ENCODE measurements at places on chromosomes 3 and 15. TPM values are rescaled to one million over a fixed set of nuclear protein-coding genes. Genes with fewer than 3 reads are reported as not detected.
A peak's percentile ranks its signal among the peaks of the same experiment; 100 is the strongest.

GRCh38 chr3:181930105-181930504 lies 218.4 kb downstream of the SOX2 start:
- no peak for DNase-seq

- no peak for DNase-seq
These were observed 78.5 kb downstream of the TRANK1 start for GRCh38 chr3:36866368-36866767.

- DNase-seq: peak; percentile 12
These were observed 115.9 kb upstream of the EPHA3 start for GRCh38 chr3:88991496-88991895.

GRCh38 chr15:77406846-77407245 lies 13.1 kb downstream of the PEAK1 start:
- no peak for DNase-seq

- no peak for DNase-seq
These were observed 5.1 kb downstream of the TRIM71 start for GRCh38 chr3:32822609-32823498.

DNA sequence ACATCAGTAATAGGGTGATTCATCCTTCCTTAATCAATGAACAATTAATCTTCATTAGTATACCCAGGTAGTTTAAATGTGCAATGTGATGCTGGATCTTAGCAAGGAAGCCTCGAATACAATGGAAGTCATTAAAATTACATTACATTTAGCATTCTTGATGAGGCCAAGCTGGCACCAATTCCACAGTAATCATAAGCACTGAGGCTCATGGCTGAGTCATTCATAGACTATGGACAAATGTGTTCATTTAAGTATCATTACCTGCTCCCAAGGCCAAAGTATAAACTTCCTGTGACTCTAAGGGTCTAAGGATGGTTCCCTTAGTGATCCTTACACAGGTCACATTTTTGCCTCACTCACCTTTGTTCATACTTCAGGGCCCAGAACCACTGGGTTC lies 266.4 kb upstream of the CDIN1 start:
- peak; percentile 43 for DNase-seq

- DNase-seq: no peak
These were observed 19.1 kb upstream of the KLF13 start for GRCh38 chr15:31307270-31308184.

CLSTN2 gene
- total RNA-seq: 7.6 TPM

DNA sequence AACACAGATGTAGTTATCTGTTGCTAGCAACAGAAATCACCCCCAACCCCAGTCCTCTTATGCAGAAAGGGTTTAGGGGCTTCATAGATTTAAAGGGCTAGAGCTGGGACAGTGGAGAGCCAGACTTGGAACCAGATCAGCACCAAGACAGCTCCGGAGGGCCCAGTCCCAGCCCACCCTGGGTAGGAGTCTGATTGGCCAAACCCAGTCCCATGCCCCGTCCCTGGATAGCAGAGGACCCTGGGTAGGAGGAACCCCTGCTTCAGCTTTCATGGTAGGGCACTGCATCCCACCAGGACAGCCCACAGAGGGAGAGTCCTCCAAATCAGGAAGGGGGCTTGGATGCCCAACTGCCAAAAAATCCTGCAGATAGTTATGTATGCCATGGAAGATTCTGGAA lies 103.0 kb downstream of the CORO2B start:
- no peak for DNase-seq

DNA sequence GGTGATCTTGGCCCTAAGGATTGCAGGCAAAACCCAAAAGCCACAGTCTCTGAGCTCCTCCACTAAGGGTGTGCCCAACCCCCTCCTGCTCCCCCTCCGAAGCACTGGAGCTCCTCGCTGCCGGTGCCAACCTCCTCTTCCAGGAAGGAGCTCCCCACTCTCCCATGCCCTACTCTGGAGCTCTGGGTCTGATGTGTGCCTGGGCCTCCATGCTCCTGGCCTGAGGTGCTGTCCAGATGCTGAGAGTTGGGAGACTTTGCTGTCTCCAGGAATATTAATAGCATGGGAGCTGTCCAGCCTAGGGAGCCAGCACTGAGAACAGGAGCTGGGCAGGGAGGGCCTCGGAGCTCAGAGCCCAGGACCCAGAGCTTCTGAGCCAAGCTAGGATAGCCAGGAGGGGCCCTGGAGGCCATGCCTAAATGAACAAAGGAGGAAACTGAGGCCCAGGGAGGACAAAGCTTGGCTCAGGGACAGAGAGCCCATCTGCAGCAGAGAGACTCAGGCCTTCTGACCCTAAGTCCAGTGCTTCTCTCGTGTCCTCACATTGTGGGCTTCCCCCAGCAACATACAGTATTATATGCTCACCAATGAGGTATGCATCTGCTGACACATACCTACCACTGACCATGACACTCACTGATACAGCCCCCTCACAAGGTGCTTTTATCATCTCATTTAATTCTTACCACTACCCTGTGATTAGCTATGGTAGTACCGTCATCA lies 36.9 kb upstream of the HERC1 start:
- DNase-seq: peak; percentile 81

DNA sequence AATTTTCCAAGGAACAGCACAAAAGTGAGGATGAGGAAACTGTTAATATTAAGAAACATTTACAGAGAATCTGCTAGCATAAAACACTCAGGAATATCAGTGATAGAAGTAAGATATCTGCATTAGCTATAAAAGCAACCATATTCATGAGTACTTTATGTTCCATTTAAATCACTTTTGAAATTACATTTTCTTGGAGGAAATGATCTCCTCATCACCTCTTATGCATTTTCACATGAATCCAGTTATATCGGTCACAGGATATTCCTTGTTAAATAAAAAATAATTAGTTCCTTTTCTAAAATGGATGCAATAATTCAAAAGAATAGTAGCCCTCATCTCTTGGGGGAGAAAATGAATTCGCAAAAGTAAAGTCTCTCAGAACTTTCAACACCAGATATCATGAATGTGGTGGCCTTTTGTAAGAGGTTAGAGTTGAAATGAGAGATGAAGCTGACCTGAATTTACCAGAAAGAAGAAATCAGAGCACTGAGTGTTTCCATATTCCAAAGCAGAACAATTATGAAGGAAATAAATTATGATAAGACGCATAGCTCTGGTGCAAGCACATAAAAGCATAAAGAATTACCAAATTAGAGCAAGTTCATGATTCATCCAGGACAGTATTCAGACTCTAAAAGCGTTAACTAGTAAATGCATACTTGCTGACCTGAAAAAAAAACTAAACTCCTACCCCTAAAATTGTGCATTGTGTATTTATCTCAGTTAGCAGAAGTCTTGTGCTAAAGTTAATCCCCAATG lies 321.9 kb upstream of the CCDC54 start:
- DNase-seq: no peak

DNA sequence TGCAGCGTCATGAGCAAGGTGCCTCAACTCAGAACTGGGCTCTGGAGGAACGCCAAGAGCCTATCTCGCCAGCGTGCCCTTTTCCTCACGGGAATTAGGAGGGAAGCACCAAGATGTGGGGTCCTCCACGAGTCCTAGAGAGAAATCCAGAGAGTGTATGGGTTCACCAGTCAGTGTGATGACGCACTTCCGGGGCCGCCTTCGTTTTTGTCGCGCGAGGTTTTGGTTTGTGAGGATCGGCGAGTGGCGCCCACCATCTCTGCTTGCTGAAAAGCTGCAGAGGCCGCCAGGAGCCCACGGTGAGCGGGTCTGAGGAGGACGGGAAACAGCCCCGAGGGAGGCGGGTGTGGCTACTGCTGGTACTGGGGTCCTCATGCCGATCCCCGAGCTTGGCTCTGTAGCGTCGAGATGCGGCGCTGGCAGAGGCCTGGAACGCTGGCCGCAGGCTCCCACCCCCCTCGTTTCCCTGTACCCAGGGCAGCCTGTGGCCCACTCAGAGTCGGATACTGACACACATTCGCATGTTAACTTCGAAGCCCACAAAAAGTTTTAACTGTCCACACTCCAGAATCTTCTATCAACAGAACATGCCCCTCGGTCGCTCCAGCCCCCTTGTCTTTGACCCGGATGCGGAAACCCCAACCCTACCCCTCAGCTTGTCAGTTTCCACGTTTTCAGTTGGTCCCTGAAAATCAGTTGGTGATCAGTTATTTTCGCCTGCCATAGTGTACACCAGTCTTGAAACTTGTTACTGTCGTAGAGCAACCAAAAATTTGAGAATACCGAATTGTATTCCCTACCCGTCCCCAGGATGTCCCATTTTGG lies 30.4 kb downstream of the ZNF662 start:
- DNase-seq: peak; percentile 88

TPRG1 gene
- total RNA-seq: 0.42 TPM

GRCh38 chr15:50168783-50169411 lies 13.1 kb upstream of the SLC27A2 start:
- DNase-seq: peak; percentile 28

DNA sequence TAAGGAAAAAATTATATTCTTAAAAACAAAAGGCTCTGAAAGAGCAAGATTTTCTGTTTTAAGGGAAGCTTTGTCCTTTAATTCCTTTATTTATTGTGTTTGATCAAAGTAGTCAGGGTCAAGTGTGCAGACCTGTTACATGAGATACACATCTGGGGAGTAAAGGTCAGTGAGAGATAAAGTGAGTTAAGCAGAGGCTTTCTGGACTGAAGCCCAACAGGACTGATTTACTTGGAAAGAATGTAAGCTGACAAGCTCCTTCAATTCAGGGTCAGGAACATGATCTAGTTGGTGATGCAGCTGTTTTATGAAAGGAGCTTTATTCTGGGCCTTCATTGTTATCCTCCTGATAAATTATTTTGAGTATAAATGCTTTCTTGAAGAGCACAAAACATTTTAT lies 20.7 kb upstream of the OTOL1 start:
- peak; percentile 26 for DNase-seq

TTLL13 gene
- total RNA-seq: not detected

- peak; percentile 15 for DNase-seq
These were observed 33.0 kb downstream of the ARID3B start for GRCh38 chr15:74573987-74574386.

GADL1 gene
- total RNA-seq: not detected

GRCh38 chr3:31848911-31849310 lies 132.2 kb downstream of the OSBPL10 start:
- DNase-seq: no peak

- DNase-seq: no peak
These were observed 25.5 kb downstream of the FAM174B start for GRCh38 chr15:92629975-92630626.

GRCh38 chr3:124258057-124258500 lies 266.2 kb upstream of the ROPN1 start:
- DNase-seq: peak; percentile 83

DNA sequence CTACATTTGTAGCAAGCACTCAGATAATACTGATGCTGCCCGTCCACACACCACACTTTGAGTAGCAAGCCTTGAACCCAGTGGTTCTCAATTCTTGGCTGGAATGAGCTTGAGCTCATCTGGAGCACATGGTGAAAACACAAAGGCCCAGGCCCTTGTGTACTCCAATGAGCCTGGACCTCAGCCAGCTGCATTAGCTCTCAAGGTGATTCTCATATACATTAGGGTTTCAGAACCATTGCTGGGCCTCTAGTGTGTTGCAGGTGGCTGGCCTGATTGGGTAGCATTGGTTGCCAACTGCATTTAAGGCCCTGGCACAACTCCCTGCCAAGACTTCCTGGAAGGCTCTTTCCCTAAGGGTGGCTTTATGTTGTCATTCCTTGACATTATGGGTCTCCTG lies 23.4 kb upstream of the ZFAND6 start:
- no peak for DNase-seq

DNA sequence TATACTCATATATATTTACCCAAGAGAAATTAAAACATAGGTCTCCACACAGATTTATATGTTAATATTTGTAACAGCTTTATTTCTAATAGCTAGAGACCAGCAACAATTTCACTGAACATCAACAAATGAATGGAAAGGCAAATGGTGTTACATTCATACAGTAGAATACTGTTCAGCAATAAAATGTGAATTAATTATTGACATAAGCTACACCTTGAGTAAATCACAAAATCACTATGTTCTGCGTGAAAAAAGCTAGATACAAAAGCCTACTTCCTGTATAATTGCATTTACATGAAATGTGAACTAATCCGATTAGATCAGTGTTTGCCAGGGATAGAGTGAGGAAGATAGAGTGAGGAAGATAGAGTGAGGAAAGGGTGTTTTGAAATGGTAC lies 945.7 kb downstream of the SQOR start:
- DNase-seq: no peak

- DNase-seq: no peak
These were observed 35.1 kb downstream of the P2RY1 start for GRCh38 chr3:152870027-152870426.

DNA sequence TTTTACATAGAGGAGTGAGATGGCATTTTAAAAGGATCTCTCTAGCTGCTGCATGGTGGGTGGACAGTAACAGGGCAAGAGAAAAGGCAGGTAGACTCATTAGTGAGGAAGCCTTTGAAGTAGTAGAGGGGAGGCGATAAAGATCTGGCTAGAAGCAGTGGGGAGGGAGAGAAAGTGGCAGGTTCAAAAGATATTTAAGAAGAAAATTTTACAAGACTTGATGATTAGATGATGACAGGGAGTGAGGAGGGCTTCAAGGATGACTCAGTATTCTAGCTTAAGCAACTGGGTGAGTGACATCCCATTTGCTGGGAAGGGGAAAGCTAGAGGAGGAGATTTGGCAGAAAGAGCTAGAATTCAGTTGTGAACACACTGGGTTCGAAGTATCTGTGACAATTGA lies 3.8 kb upstream of the BRPF1 start:
- peak; percentile 40 for DNase-seq

GRCh38 chr15:66906668-66907614 lies 158.5 kb upstream of the SMAD3 start:
- no peak for DNase-seq

PLSCR2 gene
- not detected for total RNA-seq

- DNase-seq: no peak
These were observed 101.8 kb upstream of the TBC1D5 start for GRCh38 chr3:17844236-17844635.

PLA2G4D gene
- 0.10 TPM for total RNA-seq

PCLAF gene
- total RNA-seq: 90.7 TPM

GRCh38 chr3:151062611-151063010 lies 22.9 kb upstream of the MED12L start:
- no peak for DNase-seq

DNA sequence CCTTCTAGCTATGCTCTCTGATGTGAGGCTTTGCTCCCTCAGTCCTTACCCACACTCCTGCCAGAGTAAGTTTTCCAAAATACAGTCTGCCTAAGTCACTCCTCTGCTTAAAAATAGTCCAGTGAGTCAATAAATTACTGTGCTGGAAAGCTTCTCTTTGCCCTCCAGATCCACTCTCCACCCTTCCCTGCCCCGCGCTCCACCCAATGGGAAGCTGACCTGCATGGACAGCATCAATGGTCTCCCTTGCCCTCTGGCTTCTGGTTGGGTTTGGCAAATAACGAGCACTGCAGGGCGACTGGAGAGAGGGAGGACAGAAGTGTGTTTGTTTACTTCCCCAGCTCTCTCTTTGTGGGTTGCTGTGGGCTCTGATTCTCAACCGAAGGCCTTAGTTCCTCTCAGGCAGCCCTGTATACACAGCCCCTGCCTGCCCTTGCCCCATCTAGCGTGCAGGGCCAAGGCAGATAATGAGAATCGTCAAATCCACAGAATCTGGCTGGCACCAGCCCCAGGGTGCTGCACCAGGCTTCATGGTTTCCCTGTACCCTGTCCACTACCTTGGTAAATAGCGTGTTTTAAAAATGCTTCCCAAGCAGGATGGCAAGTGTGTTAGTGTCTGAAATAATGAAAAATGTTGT lies 110.4 kb downstream of the ADAMTSL3 start:
- no peak for DNase-seq

Data from M059J (cell line).